HepG2 (cell line): ENCODE measurements at places on chromosomes 16 and 17.

- H3K36me3 ChIP-seq, result peaks cover 6% of the 10 kb centered on the region; the same call in 1 of the 2 replicates
- DNase-seq, result no peak
- H3K27me3 ChIP-seq, result no peaks in the 10 kb centered on the region
- no peak overlapping the region for H3K27ac ChIP-seq
- peak overlapping the region; percentile 88; the same call in 1 of the 2 replicates for H3K4me3 ChIP-seq
Measured at GRCh38 chr16:58027916-58028455, 2.4 kb downstream of the MMP15 start.

- H3K27me3 ChIP-seq, result peaks cover 2% of the 10 kb centered on the region; the same call in 1 of the 2 replicates
- peaks cover 11% of the 10 kb centered on the region for H3K4me1 ChIP-seq
- no peak overlapping the region for H3K27ac ChIP-seq
- H3K36me3 ChIP-seq, result no peaks in the 10 kb centered on the region
- DNase-seq, result no peak
- H3K4me3 ChIP-seq, result no peak overlapping the region
Measured at GRCh38 chr17:4591529-4591928, 7.2 kb downstream of the SMTNL2 start.

DNA sequence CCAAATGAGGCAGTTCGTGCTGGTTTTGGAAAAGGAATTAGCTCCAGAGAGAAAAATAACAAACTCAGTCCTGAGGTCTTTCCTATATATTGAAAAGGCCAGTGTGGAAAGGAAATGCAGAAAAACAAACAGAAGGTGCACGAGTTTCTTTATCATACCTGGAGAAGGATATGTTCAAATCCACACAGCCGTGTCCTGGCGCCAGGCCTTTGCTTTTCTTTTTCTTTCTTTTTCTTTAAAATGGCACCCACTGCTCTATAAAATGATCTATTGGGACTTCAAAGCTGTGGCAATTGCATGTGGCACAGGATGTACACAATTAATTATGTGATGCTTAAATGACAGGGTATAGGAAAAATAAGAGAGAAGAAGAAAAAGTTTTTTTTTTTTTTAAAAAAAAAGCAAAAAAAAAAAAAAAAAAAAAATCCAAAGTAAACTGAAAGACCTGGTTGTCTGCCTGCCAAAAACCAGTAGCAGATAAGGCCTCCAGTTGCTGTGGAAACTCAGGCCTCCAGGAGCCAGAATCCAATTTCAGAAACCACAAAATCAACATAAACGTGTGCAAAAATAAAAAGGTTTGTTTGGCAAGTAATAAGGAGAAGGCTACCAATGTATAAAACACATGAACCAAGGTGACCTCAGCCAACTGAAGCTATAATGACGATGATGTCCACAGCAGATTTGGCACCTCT is 957.6 kb upstream of the SOX9 start:
- no peaks in the 10 kb centered on the region for H3K27me3 ChIP-seq
- H3K27ac ChIP-seq, result no peak overlapping the region
- no peaks in the 10 kb centered on the region for H3K4me1 ChIP-seq
- no peaks in the 10 kb centered on the region for H3K36me3 ChIP-seq
- no peak for DNase-seq

DNA sequence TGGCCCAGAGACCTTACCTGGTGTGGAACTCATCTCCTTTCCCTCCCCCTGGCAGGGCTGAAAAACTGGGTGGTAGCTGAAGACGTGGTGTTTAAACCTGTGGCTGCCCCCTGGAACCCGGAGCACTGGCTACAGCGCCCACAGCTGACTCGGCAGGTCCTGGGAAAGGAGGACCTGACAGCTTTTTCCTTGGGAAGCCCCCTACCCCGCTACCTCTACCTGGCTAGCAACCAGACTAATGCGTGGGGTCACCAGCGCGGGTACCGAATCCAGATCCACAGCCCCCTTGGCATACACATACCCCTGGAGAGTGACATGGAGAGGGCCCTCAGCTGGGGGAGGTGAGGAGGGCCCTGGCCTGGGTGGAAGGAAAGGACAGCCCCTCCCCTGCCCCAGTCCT is 2.0 kb upstream of the AOC3 start:
- DNase-seq, result no peak
- no peaks in the 10 kb centered on the region for H3K27me3 ChIP-seq
- H3K27ac ChIP-seq, result no peak overlapping the region
- peaks cover 56% of the 10 kb centered on the region for H3K4me1 ChIP-seq
- H3K36me3 ChIP-seq, result peaks cover 13% of the 10 kb centered on the region

DNA sequence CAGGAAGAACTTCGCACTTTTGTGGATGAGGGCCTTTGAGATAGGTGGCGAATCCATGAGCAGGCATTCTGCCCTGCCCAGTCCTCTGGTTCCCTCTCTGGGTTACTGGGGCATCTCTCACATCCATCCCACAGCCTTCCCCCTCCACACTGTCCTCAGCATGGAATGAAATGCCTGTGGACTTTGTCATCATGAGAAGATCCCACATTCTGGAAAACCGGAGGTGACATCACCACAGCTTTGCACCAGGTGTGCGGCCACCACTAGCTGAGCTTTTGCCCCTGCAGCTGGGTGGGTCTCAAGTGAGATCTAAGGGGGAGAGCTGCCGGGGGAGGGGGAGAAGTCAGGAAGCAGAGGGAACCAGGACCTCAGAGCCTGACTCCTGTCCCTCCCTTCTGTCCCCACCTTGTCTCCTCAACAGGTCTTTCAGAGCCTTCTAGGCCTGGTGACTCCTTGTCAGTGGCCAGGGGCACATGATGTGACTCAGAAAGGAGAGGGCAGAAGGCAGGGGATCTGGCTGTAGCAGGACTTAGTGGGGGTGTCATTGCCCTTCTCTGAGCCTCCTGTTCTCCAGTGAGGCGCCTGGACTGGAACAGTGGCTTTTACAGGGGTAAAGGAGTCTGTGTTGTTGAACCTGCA is 40.0 kb upstream of the DLX4 start:
- H3K4me3 ChIP-seq, result no peak overlapping the region
- H3K27ac ChIP-seq, result no peak overlapping the region
- DNase-seq, result peak; percentile 52
- no peaks in the 10 kb centered on the region for H3K36me3 ChIP-seq
- peaks cover 4% of the 10 kb centered on the region; the same call in 1 of the 2 replicates for H3K27me3 ChIP-seq

DNA sequence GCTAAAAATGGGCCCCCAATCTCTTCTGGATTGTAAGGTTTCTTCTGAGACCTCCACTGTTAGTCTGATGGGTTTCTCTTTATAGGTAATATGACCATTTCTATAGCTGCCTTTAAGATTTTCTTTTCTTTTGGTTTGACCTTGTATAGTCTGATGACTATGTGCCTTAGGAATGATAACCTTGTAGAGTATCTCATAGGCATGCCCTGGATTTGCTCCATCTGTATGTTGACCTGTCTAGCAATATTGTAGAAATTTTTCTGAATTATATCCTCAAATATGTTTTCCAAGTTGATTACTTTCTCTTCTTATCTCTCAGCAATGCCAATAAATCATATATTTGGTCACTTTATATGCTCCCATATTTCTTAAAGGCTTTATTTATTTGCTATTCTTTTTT is 1403.8 kb upstream of the GOT2 start:
- no peak overlapping the region for H3K4me3 ChIP-seq
- H3K4me1 ChIP-seq, result no peaks in the 10 kb centered on the region
- H3K27ac ChIP-seq, result no peak overlapping the region
- DNase-seq, result no peak

- H3K4me3 ChIP-seq, result no peak overlapping the region
- peaks cover 13% of the 10 kb centered on the region; the same call in 1 of the 2 replicates for H3K27me3 ChIP-seq
- H3K27ac ChIP-seq, result no peak overlapping the region
- peaks cover 47% of the 10 kb centered on the region for H3K4me1 ChIP-seq
- DNase-seq, result no peak
Measured at GRCh38 chr16:85129876-85130704, 17.8 kb upstream of the CIBAR2 start.

DNA sequence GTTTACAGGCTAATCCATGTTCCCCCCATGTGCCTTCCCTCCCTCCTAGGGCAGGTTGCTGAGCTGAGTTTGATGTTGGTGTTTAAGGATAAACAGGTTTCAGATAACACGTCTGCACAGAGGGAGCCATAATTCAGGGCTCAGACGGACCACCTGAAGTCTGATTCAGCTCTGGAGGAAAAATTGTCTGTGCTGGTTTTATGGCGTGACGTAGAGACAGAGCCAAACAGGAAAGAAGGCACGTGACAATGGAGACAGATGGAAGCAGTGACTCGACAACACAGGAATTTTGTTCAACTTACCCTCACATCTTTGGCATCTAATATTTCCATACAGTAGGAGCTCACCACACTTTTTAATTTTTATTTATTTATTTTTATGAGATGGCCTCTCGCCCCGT is 10.7 kb upstream of the USP10 start:
- no peak overlapping the region for H3K4me3 ChIP-seq
- peaks cover 42% of the 10 kb centered on the region for H3K4me1 ChIP-seq
- no peaks in the 10 kb centered on the region for H3K27me3 ChIP-seq
- no peaks in the 10 kb centered on the region for H3K36me3 ChIP-seq

GRCh38 chr16:330741-331140 is 21.8 kb downstream of the AXIN1 start:
- H3K27me3 ChIP-seq, result no peaks in the 10 kb centered on the region
- no peak overlapping the region for H3K4me3 ChIP-seq
- 0 out of 3 replicates have a peak, but pooled peaks cover under 1% of the 10 kb centered on the region for H3K36me3 ChIP-seq
- H3K27ac ChIP-seq, result peak overlapping the region; percentile 43
- DNase-seq, result no peak

GRCh38 chr17:79064026-79064425 is 10.6 kb upstream of the ENGASE start:
- H3K27me3 ChIP-seq, result peaks cover 23% of the 10 kb centered on the region
- no peak overlapping the region for H3K27ac ChIP-seq
- no peaks in the 10 kb centered on the region for H3K36me3 ChIP-seq
- H3K4me3 ChIP-seq, result no peak overlapping the region
- H3K4me1 ChIP-seq, result peaks cover 2% of the 10 kb centered on the region

- H3K27me3 ChIP-seq, result no peaks in the 10 kb centered on the region
- H3K4me3 ChIP-seq, result no peak overlapping the region
- no peak overlapping the region for H3K27ac ChIP-seq
- DNase-seq, result no peak
- H3K36me3 ChIP-seq, result peaks cover 7% of the 10 kb centered on the region
Measured at GRCh38 chr17:80957461-80957941, 34.1 kb upstream of the CHMP6 start.

- DNase-seq, result peak; percentile 45
- no peaks in the 10 kb centered on the region; the same call in 2 of the 3 replicates for H3K27me3 ChIP-seq
- H3K27ac ChIP-seq, result no peak within 1 kb of the TSS
- peaks cover 60% of the 10 kb centered on the region for H3K4me1 ChIP-seq
Measured at GRCh38 chr17:39197380-39198185, at the start of gene CACNB1. Gene CACNB1 (minus strand): TSS chr17:39197669. CDS start chr17:39197495, 174 bp downstream.
